ENCODE measurements at places on chromosomes 1 and 21.

- DNase-seq: no peak
Measured at GRCh38 chr1:184255560-184255959, 131.3 kb upstream of the C1orf21 start.

- DNase-seq: peak; percentile 75
Measured at GRCh38 chr1:39657923-39658485, 13.9 kb downstream of the NT5C1A start.

DNA sequence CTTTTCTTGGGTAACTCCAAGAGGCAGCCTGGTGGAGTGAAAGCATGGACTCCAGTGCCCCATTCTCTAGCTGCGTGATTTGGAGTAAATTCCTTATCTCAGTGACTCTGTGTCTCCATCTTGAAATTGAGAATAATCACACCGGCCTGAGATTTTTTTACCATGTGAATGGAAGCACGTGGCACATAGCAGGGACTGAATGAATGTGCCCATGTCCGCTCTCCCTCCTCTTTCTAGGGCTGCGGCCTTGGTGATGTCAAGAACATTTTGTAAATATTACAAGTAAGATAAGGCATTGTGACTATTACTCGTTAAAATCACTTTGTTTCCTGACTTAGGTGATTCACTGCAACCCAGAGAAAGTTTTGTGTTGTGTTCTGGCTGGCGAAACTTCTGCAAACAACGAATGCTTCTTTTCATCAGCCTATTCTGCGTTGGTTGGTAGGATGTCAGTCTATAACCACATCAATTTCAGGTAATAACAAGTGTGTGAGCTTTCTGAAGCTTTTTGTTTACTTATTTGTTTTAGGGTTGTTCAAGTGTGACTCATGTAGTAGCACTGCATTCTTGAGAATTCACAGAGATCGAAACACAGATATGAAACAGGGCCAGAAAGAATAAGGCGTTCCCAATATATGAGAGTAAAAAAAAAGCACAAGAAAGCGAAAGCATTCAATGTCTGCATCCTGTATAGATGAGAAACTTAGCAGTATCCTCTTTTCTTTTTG, 135.7 kb upstream of the SLC45A1 start:
- DNase-seq: no peak

DNA sequence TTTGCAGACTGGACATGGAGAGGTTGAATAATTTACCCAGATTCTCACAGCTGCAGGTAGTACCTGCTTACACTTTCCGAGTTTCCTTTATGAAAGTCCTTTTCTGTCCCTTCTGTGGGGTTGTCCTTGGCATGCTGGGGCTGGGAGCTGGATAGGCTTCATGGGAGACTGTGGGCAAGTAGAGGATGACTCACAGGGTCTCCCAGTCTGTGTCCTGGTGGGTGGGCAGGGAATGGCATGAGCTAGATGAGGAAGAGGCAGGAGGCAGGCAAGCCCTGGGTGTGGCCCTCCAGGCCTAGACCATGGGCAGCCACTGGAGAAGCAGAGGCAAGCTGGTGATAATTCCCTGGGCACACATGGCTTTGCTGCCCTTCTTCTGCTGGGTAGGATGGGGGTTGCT, 80.6 kb downstream of the NAV1 start:
- no peak for DNase-seq

- DNase-seq: no peak
Measured at GRCh38 chr1:167904652-167905130, 9.2 kb downstream of the ADCY10 start.

DNA sequence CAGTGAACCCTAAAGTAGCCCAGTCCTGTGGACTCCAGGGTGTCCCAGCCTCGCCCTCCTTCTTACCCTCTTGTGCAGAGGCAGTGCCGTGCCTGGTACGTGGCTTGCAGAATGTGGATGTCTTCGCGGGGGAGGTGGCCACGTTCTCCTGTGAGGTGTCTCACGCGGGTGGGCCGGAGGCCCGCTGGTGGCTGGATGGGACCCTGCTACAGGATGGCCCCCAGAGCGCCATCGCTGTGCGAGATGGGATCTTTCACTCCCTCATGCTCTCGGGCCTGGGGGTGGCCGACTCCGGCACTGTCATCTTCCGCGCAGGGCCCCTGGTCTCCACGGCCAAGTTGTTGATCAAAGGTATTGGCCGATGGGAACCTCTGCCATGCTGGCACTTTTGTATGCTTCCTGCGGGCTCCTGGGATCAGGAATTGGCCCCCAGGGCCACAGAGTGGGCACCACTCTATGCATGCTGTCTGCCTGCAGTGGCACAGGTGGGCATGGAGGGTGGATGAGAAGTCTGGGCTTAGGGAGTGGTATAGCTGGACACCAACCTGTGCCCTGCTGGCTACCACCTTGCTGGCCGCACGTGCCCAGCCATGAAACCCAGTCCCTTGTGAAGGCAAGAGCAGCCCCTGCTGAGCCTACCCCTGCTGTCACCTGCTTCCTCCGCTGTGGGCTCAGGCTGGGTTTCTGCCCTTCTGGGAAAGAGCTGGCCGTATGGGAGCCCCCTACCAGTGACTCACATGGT, 92.9 kb downstream of the TRIM11 start:
- no peak for DNase-seq

DNA sequence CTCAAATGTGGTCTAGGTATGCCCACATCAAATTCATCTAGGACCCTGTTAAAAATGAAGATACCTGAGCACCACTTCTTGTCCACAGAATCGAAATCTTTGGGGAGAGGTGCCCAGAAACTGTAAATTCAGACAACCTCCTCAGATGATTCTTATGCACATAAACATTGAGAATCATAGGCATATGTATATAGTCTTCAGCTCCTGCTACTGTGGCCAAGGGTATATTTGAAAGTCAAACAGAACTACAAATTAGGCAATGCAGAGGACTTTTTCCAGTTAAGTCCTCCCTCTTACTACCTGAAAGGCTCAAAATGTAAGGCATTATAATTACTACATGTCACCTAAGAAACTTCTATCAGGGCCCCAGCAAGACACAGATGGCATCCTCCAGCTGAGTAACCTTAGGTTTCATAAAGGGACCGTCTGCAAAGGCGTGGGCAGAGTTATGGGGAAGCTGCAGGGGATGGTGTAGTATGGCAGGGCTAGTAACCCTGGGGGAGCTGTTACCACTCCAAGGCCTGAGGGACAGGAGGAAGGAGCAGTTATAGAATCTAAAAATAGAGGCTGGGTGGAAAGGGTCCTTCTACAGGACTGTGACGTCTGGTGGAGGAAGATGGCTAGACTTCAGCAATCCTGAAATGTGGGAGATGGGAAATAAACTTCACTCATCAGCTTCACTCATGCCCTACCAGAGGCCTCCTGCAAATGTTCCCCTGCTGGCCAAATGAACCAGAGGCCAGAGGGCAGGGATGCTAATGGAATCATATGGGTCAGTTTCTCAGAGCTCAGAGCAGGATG, 46.3 kb downstream of the DAB1 start:
- DNase-seq: no peak

GRCh38 chr1:11237356-11237755, 25.0 kb downstream of the MTOR start:
- DNase-seq: no peak

DNA sequence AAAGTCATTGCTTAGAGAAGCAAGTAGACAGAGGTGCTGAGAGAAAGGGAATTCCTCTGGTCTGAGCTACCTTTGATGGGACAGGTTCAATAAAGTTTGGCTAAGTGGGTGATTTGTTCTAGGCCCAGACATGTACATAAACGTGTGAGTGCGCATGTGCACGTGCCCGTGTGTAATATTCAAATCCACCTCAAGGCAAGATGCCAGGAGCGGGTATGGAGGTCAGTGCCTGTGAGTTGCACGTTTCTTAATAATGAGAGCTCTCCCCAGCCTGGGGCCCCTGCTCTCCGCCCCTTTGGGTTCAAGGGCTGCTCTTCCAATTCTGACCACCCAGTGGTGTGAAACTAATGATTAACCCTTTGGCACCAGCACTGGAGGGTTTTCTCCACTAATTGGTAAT, 53.8 kb upstream of the LMO4 start:
- no peak for DNase-seq

DNA sequence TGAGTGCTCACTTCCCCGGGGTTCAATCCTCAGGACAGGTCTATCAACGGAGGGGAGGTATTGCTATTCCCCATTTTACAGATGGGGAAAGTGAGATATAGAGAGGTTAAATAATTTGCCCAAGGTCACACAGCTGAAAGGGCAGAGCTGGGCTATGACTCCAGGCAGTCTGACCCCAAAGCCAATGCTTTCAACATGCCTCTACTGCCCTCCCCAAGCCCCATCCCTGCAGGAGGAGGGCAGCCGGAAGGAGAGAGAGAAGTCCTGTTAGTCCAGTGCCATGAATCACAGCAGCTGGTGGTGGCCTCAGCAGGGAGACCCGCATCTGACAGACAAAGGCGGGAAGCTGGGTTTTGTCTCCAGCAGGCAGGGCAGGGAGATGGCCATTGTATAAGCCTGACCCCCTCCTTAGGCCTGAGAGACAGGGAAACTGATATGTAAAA, 20.0 kb upstream of the CLIC4 start:
- no peak for DNase-seq

GRCh38 chr1:112881742-112882127, 74.3 kb downstream of the SLC16A1 start:
- DNase-seq: no peak

DNA sequence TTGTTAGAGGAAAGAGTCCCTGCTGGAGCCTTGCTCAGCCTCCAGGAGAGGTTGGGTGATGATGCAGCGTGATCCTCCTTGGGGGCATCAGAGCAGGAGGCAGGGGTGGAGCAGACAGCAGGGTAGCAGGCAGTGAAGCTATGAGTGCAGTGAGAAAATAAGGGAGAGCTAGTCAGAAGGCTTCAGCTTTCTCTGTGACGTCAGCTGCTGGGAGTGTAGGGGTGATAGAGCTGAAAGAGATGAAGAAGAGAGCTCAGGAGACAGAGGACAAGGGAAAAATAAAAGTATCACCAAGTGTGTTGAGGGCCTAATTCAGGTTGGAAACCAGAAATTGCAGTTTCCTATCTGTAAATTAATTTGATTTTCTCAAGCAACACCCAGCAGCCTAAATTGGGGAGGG, 2.2 kb upstream of the ADAM30 start:
- DNase-seq: no peak

DNA sequence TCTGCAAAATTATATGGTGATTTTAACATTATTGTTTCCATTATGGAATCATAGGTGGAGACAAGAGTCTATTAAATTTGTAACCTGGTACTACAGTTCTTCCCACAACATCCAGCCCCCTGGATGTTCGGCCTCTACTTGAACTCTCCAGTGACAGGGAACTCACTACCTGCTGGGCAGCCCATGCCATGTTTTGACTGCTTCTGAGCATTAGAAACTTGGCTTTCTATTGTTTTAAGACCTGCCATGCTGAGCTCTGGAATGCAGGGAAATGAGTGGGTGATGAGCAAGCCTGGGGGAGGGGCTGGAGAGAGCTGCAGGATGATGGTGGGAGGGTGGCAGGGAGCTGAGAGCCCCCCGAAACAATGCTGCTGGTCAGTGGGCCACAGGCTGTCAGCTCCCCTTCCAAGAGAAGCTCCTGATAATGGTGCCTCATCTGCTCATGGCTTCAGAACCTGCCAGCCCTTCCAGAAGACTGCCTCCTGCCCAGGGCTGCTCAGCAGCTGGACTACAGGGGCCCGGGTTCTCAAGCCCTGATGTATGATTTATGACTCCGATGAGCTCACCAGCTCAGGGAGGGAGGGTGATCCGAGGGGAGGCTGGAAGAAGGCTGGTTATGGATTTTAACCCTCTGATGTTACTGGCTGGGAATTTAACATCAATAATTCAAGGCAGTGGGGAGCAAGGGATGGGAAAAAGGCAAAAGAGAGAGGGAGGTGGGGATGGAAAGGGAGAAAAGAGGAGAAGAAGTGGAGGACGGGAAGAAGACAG, 205.0 kb downstream of the HIVEP3 start:
- DNase-seq: no peak

GRCh38 chr1:83500987-83501591, 497.8 kb downstream of the TTLL7 start:
- no peak for DNase-seq

DNA sequence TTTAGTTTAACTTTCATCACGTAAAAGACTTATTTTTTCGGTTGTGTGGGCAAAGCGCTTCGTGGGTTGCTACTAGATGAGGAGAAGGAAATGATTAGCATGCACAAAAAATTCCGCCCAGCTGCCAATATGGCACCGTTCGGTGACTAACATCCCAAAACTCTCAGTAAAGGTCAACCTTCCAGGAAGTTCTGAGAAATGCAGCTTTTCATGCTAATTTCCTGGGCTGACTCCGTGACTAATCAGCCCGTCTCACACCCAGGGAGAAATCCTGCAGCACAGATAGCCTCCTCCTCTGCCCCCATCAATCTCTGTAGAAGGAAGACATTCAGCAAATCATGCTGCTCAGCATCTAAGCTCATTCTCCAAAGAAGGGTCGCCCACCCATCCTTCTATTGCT, 34.1 kb downstream of the TMCO4 start:
- no peak for DNase-seq

DNA sequence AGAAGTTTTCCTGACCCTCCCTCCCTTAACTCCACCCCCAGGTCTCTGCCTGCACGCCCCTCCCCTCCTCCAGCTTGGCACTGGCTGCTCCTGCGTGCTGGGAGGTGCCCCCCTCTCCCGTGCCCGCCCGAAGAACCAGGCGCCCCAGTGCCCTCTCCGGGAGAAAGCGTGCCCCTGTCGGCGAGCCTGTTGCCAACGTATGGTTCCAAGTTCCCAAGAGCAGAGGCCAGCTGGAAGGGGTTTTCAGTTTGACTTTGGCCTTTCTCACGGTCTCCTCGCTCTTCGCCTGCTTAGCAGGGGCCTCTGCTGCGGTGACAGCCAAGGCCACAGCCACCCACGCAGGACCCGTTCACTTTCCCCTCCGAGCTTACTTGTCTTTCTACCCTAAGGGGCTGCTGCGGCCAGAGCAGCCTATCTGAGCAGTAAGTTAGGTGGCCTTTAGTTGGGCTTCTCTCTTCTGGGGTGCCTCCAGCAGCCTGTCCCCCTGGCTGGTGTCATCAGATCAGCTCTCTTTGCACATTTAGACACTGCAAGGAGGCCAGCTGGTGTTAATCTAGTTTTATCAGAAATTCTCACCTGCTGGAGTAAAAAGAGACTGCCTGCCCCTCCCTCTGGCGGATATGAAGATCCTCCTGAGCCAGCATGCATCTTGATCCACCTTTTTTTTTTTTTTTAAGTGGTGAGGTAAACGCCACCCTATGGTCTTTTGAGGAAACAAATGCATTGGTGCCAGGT, 1.5 kb downstream of the STUM start:
- peak; percentile 5 for DNase-seq

DNA sequence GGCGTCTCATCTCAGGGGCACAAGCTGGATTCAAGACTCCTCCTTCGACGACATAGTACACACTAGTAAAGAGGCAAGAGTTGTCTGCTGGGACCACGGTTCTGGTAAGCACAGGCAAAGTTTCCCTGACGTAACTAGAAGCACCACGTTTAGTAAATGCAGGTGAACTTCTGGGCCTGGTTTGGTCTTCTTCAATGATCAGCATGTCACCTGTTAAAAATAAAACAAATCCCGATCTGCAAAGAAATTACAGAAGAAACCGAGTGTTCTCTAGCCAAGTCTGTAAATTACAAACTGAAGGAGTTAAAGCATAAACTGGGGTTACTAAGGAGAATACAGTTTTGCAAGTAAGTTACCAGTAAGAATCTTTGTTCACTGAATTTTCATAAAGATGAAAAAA, 1.5 kb downstream of the YOD1 start:
- DNase-seq: no peak

All from neuronal stem cell (in vitro differentiated cells).